ENCODE measurements at places on chromosomes 11 and 22.

DNA sequence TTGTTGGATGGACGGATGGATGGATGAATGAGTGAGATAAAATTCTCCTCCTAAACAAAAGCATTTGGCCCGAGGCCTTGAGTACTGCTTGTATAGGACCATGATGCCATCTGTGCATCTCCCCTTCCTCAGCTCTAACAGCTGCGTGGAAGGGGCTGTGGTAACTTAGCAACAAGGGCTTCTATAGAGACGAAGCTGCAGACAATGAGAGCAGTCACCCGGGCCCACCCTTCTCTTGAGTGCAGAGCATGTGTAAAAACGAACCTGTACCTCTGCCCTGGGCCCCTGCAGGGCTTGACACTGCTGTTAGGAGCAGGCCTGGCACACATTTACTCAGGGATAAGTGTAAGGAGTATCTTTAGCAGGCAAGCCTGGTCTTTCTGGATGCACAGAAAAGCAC is 391.5 kb downstream of the CADM1 start:
- no peak for DNase-seq

DNA sequence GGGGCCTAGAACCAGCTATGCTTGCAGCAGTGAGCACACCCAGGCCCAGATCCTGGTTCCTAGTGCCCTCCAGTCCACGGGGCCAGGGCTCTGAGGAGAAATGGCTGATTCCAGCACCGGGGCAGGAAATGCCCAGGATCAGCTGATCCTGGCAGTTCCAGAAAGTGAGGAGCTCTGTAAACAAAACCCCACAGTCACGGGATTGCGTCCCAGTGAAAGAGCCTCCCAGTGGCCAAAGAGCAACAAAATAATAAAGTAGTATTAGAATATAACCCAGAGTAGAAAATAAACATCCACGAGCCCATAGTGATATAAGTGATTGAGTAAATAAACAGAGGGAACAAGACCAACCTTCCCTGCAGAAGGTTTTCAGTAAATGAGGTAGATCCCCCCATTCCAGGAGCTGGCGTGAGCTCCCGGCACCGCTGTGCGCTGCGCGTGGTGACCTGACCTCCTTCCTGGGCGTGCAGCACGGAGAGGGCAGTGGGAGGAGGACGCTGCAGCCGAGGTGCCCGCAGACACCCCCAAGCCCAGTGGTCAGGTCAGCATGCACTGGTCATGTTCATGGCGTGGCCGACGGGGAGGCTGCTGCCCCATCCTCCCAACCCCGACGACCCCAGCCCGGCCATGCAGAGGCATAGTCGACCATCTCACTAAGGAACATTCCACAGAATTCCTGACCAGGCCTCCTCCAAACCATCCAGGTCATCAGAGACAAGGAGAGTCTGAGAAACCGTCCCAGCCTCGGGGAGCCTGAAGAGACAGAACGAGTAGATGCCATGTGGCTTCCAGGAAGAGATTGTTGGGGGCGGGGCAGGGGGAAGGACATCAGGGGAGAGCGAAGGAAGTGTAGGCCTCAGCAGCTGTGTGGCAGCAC is 19.8 kb downstream of the PTDSS2 start:
- no peak for DNase-seq

DNA sequence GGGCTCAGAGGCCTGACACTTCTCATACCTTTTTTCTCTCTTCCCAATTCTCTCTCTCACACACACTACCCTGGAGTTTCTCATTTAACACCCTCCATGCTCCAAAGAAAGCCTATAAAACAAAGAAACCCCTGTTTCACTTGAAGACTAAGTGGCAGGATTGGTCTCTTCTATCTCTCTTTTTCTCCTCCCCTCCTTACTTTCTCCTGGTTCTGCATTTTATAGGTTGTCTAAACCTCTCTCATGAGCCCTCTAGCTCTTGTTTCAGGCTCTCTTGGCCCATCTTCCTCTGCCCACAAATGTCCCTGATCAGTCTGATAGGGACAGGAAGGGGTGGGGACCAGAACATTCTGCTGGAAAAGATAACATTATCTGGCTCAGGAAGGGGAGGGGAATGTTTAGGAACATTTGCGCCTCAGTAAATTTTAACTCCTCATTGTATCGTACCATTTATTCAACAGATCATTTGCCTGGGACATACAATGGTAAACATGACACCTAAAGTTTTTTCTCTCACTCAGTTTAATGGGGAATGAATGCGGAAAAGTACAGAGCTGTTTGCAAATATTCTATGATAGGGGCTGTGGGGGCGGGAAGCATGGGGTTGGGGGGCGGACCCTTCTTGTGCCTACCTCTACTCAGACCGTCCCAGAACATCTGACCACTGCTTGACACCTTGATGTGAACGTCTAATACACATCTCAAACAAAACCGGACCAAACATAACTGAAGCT is 10.8 kb downstream of the CRYBA4 start:
- DNase-seq, result no peak

DNA sequence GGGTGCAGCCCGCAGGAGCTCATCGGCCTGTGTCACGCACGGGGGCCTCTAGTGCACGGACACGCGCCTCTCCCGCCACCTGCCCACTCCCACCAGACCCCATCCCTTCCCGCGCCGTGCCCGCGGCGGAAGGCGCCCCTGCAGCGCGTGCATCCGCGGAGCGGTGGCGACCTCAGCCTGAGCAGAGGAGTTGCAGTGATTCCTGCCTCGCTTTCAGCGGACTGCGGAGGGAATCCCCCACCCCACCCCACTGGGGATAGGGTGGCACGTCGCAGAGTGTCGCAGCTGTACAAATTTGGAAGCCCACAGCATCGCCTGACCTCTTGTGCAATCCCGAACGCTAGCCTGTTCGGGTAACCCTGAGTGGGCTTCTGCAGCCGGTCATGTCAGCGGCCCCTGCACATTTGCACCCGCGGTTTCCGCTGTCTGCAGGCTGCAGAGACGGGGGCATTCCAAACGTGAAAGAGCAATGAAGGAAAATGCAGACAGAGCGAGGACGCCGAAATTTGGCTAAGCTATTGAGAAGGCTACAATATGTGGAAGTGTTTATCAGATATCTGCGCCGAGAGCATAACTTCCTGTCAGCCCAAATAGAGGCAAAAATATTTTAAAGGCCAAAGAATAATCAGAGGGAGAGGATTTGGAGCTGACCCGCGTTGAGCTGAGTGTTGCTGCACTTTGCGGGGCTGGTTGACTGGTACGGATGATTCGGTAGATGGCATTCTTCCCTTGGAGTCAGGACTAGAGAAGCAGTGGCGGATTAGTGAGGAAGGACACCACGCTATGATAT is 617 bp upstream of the ARHGAP20 start:
- no peak for DNase-seq

DNA sequence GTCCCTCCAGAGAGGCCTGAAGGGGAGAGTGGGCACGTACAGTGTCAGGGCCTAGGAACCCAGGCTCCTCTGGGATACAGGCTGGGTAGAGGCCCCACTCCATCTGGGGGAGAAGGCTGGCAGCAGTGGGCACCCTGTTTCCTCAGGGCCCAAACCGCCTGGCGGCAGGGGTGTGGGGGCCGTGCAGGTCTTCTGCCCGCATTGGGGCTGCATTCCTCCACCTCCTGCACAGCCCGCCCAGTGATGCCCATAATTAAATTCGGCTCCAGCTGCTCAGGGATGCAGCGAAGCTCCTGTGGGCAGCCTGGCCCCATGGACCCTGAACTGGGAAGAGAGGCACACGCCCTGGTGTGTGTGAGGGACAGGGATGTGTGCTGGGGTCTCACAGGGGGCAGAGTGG is 35.4 kb downstream of the KCNQ1OT1 start:
- DNase-seq, result no peak

DNA sequence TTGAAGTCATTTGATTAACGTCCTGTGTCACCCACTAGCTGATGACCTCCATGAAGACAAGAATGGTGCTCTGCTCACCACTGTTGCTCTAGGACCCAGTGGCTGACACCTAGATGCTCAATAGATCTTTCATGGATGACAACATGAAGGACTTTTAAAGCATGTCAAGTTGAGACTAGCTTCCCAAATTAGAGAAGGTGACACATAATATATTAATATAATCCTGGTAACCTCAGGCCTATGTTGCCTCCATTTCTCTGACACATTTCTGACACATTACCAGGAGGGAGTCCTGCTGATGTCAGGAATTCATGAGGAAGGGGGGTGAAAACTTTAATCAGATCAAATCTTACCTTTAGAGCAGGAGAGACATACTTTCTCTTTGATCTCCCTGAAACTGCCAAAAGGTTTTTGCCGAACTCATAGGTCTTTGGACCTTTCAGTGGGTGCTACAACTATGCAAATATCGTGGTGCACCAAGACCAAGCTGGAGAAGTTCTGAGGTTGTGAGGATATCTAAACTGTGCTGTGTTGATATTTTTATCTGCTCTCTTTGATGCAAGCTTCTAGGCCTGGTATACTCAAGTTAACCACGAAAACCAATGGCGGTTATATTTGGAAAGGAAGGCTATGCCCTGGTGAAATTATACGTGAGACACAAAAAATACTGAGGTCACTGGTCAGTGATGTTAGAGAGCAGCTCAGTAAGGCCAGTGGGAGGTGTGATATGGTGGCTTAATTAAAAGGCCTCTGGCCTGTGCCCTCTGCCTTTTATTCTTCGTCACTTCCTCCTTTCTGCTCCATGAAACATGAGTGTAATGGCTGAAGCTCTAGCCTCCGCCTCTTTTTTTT is 13.2 kb upstream of the AMPD3 start:
- peak; percentile 14 for DNase-seq

DNA sequence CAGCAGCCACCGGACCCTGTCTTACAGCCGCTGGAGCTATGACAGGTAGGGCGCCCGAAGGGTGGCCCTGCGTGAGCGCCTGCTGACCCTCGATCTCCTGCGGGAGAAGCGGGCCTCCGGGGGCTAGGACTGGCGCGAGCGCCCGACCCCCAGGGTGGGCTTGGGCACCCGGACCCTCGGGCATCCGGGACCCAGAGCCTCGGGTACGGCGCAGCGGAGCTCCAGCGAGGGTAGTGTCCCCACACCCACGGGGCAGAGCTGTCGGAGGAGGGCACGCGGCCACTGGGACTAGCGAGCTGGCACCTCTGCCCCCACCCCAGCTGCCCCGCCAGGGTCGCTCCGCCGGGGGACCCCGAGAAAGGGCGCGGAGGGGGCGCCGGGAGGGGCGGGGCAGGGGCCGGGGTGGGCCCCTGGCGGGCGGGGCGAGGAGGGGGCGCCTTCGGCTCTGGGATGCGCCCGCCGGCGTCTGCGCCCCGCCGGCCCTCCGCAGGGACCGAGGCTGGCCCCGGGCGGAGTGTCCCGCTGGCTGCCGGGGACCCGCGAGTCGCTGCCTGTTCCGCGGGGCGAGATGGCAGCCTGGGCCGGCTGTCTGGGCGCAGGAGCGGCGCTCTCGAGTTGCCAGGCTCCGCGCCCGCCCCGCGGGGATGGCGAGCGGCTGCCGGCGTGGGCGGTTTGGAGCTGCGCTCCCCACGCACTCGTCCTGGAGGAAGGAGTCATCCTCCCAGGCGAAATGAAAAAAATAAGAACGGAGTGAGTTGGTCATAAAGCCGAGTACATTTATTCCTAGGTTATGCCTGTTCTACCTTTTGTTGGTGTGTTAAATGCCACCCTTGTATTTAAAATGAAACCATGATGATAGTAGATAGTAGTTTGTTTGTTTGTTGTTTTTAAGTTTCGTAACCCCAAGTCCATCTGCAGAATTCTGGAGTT is 32.4 kb downstream of the EIF3F start:
- peak; percentile 29 for DNase-seq

DNA sequence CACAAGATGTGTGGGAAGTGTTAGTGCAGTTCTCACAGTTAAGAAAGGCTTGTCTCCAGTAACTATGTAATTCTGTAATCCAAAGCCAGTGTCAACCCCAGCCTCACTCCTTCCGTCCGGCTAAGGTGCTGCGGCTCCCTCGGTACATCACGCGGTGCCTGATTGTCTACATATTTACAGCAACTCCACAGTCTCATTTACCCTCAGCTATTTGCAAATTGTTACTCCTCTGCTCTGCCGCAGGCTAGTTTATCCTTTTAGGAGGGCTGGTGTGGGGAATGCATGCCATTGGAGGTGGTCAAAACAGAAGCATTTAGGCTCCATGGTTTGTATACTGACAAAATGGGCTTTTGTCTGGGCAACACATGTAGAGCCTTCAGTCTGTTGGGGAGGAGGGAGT is 358.3 kb downstream of the METTL15 start:
- DNase-seq, result no peak

DNA sequence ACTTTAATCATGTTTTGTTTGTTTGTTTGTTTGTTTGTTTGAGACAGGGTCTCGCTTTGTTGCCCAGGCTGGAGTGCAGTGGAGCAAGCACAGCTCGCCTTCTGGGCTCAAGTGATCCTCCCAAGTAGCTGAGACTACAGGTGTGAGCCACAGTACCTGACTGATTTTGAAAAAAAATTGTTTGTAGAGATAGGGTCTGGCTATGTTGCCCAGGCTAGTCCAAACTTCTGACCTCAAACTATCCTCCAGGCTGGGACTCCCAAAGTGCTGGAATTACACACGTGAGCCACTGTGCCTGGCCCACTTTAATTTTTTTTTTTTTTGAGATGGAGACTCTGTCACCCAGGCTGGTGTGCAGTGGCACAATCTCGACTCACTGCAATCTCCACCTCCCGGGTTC is 74.8 kb upstream of the CLDN5 start:
- no peak for DNase-seq

DNA sequence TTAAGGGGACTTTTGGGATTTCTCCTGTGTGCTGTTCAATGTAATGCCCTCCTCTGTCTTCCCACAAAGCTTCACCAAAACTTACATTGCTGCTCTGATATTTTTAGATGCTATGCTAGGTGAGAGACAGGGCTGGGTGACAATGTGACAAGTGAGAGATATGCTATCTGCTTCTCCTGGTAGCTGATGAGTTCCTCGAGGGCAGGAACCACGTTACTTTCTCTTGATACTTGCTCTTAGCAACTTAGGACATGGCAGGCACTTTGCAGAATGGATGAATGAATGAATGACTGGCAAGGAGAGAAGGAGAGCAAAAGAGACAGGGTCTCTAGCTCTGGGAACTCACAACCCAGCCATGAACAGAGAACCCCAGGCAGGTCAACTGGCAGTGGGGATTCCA is 115.4 kb downstream of the C11orf58 start:
- DNase-seq, result no peak

GRCh38 chr11:131235328-131236298 is 134.8 kb upstream of the NTM start:
- DNase-seq, result no peak

All from CD4-positive, alpha-beta T cell treated with Interleukin-1 beta for 1 hour (primary cell).